K562 (cell line): ENCODE measurements at places on chromosomes 2 and 18. TPM values are rescaled to one million over a fixed set of nuclear protein-coding genes. Genes with fewer than 3 reads are reported as not detected.

HOXD9 gene
- polyA plus RNA-seq: not detected in 2 replicates

PLEK gene
- 0.11 and 0.66 TPM in 2 replicates for polyA plus RNA-seq

PXDN gene
- polyA plus RNA-seq: not detected in 2 replicates

RAPGEF4 gene
- not detected in 2 replicates for polyA plus RNA-seq

POTEI gene
- 0.74 and 1.3 TPM in 2 replicates for polyA plus RNA-seq

GRCh38 chr18:25181581-25181980 is 170.4 kb downstream of the ZNF521 start:
- no peak for DNase-seq

DNA sequence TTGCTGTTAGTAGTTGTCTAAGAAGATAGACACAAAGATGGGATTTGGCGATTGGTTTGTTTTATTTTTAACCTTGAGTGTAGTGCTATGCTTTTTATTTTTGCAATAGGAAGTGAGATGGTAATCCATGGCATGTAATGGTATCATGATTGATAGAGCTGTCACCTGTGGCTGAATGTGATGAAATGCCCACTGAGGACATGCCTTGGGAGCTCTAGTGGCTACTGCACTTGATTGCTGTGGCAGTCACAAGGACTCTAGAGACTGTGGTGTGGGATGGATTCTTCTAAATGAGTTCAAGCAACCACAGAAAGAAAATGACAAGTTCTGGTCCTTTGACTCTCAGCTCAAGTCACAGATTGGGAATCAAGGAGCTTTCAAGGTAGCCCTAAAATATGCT is 139.4 kb downstream of the CYRIA start:
- no peak for DNase-seq

DNA sequence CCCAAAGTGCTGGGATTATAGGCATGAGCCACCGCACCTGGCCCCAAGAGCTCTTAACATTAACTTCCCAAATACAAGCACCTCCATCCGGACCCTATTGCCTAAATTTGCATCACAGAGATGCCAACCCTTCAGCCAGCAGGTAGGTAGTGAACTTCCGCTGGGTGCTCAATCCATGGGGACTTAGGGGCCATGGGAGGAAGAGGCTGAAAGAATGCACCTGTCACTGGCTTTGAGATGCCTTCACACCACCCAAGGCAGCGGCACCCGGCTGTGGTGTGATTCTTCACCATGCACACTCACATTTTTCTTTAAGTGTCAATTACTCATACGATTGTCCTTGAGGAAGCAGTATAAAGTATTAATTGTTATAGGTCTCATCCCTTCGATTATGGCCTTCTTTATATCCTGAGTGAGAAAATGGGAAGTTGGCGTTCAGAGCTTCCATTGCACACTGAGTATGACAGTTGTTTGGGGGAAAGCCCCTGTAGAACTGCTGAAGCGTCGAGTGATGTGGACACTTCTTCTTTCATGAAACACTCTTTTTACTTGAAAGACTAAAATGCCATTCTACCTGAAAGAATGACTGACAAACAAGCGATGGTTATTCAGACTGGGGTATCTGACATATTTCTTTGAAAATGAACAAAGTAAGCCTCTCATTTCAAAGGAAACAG is 51.8 kb upstream of the BIN1 start:
- DNase-seq: no peak

- no peak for DNase-seq
Measured at GRCh38 chr2:78293768-78294167, 731.7 kb upstream of the REG3G start.

DNA sequence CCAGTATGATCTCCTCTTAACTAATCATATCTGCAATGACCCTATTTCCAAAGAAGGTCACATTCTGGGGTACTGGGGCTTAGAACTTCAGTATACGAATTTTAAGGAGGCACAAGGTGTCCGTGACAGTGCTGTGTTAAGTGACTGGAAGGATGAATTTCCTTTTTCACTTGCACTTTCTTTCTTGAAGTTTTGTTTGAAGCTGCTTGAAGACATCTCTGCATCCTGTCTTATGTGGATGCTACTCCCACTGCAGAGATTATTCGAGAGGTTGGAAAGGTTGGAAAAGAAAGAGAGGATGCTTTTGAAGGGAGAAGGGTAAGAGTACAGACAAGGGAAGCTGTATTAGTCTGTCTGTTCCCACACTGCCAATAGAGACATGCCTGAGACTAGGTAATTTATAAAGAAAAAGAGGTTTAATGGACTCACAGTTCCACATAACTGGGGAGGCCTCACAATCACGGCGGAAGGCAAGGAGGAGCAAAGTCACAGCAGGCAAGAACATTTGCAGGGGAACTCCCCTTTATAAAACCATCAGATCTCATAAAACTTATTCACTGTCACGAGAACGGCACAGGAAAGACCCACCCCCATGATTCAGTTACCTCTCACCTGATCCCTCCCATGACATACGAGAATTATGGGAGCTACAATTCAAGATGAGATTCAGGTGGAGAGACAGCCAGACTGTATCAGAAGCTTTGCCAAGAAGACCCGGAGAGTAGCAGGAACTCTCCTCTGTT is 3.6 kb upstream of the RNF144A start:
- no peak for DNase-seq

DNA sequence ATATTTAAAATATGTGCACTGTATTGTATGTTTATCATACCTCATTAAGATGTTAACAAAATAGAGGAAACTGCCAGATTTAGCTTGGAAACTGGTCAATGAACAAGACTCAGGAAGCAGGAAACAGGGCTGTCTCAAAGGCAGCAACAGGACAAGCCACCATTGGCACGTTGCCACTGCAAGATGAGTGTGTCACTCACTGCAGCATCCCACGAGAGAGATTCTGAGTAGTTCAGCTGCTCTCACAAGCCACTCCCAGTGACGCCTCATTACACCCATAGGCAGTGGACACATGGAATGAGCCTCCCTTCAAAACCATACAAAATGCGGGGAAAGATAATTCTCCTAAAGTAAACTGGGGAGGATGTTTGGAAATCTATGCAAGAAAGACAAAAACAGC is 181.9 kb upstream of the DLGAP1 start:
- DNase-seq: no peak

DNA sequence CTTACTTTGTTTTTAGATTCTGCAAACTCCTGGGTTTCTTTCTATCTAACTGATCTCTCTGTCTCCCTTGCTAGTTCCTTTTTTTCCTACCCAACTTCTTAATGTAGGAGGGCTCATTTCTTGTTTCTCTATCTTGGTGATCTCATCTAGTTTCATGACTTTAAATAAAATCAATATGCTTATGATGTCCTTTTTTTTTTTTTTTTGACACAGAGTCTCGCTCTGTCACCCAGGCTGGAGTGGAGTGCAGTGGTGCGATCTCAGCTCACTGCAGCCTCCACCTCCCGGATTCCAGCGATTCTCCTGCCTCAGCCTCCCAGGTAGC is 42.2 kb upstream of the IL1RL1 start:
- DNase-seq: no peak

DNA sequence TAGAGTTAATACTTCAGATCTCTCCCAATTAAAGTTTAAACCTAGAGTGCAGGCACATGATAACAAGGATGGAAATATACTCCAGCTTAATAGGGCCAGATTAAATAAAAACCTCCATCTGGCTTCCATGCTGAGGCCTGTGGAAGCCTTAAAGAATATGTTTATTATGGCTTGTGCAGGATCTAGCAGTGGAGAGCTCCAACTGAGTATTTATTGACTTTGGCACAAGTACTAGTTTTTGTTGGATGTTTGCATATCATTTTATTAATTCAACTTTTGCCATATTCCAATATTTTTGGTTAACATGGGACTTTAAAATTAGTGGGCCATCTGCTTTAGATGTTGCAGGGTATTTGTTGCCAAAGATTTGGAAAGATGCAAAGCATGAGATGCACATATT is 860.4 kb upstream of the SOX11 start:
- DNase-seq: no peak
